ENCODE measurements at places on chromosomes 4 and X.

GRCh38 chr4:33737726-33738125 is 2506.6 kb downstream of the ARAP2 start:
- DNase-seq: no peak

DNA sequence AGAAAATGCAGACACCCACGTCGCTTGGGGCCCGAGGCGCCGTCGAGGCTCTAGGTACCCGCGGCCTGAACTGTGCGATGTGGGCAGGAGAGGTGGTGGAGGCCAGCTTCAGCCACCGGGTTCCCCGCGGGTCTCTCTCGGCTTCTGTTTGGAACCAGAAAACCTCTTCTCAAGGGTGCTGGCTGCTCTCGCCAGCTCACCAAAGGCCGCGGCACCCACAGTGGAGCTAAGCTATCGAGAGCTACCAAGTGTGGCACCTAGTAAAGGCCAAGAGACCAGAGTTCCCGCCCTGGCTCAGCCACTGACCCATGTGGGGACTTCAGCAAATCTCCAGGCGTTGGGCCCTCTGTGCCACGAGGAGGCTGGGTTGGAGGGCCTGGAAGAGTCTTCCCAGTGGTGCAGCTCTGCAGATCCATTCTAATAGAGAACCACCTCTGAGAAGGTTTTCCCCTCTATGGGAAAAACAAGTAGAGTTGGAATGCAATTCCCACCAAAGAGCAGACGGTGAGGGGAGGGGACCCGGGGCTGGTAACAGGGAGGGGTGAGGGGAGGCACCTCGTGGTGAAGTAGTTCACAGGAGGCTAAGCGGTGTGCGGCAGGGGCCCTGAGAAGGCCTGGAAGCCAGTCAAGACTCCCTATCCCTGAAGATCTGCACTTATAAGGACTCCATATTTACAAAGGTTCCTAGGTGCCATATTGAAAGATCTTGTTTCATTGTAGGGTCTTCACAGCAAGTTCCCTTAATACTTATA is 5.5 kb upstream of the HMGB3 start:
- DNase-seq: no peak

DNA sequence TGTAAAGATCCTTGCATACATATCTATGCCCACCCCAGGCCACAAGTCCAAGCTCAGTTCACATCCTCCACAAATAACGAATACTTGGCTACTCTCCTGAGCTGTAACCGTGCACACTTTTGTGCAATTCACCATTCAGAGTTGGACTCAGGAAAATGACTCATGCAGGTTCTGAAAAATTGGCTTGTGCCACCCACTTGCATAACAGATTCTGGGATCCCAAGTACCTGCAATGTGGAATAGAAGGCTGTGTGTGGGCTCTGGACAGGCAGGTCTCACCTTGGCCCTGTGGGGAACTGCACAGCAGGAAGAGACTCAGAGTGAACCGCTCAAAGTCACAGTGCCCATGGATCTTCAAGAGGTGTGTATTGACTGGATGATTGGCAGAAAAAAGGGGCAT is 502.7 kb downstream of the PACRGL start:
- no peak for DNase-seq

DNA sequence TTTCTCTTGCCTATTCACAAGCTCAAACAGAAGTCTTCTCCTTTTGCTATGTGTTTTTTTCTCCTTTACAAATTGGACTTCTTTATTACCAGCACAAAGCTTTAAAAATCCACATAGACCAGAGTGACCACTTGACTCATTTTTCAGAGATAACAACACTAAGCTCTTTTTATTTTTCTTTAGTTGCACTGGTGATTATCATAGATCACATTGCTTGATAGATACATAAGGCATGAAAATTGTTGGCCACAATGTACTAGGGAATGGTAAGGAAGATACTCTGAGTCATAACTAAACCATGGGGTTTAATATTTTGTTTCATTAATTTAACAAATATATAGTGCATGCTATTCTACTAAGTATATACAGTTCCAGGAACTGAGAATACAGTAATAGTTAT is 159.0 kb downstream of the GASK1B start:
- no peak for DNase-seq

DNA sequence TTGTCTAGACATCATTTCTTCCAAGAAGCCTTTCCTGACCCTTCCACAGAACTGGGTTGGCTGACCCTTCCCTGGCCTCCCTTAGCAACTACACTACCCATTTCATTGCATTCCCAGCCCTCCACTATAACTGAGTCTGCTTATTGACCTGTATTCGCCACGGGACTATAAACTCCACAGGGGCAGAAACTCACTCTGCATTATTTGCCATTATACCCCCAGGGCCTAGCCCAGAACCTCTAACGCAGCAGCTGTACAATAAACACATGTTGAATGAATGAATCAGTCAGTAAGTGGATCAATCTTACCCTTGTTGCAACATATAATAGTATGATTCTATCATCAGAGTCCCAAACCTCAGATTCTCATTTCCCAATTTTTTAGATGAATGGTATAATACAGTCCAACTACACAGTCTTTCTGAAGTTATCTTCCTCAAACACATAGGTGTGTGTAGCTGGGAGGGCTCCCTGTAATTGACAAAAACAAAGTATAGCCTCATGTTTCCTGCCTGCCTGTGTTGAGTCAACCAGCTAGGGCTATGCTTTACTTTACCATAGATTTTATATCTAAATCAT is 209.3 kb downstream of the CHIC2 start:
- no peak for DNase-seq

- DNase-seq: no peak
Measured at GRCh38 chrX:148713981-148714380, 213.6 kb downstream of the AFF2 start.

- DNase-seq: no peak
Measured at GRCh38 chr4:21013501-21013900, 313.2 kb downstream of the PACRGL start.

DNA sequence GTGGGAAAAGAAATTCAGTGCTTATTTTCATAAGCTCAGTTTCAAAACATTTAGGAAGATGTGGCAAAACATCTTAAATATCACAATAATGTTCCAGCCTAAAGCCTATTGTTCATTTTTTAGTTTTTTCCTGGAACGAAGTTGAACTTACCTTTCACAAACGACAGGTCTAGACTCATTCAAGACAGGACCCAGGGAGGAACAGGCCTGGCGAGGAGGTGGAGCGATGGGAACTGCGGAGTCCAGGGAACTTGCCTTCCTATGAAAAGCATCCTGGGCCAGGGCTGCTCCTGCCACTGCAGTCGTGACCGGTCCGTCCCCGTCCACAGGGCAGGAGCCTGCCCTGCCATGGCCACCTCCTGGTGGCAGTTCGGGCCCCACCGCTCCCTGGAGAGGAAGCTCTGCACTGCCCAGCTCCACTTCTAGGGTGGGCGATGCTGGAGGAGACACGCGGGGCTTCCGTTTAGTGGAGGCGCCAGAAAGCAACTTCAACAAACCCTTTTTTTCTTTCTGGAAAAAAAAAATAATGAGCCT is 96.7 kb upstream of the CBR4 start:
- DNase-seq: no peak

DNA sequence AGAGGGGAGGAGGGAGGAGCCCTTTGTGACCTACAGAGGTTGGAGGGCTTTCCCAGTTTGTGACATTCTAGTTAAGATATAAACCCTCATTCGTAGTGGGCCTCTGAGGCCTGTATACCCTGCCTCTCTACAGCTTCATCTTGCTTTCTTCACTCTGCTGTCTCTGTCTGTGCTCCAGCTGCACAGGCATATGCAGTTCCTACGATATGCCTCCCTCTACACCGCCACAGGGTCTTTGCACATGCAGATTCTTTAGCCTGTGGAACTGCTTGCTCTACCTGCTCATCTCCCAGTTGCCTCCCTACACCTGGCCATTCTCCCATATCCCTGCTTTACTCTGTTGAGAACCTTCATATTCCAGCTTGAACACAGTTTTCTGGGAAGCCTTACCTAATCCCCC is 38.1 kb downstream of the SLIT2 start:
- DNase-seq: no peak

- no peak for DNase-seq
Measured at GRCh38 chr4:72507860-72508419, 61.1 kb downstream of the ADAMTS3 start.

- DNase-seq: no peak
Measured at GRCh38 chr4:124325690-124326089, 386.8 kb downstream of the ANKRD50 start.

DNA sequence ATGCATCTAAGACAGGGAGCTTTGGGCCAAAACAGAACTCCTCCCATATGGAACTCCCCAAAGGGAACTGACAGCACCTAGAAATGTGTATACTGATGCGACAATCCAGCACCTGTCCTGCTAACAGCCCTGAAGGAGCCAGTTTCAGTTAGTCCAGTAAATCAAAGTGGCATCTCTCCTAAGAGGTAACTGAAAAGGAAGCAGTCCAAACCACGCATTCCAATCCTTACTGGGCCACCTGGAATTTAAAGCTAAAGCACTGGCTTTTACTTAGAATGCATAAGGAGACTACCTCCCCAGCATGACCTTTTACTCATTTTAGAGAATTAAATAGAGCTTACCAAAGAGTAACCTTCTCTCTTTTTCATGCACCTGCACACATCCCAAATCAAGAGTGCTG is 586.8 kb upstream of the PITX2 start:
- DNase-seq: no peak

GRCh38 chr4:15926486-15926885 is 12.1 kb downstream of the FGFBP1 start:
- DNase-seq: no peak

GRCh38 chrX:151174581-151175282 is 1.7 kb upstream of the GPR50 start:
- no peak for DNase-seq

DNA sequence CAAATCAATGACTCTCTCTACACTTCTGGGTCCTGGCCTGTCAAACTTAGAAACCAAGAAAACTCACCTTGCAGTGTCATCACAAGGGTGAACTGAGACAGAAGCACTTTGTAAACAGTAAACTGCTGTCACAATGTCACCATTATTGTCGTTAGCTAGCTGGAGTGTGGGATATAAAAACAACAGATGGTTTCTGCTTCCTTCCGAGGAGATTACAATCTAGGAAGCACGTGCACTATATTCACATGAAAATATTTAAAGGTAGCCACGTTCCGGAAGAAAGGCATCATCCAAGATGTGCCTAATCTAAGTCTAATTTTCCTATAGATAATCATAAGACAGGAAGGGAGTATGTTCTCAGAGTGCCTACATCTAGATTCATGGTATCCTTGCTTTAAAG is 64.7 kb upstream of the ACSL1 start:
- no peak for DNase-seq

GRCh38 chr4:31054295-31054694 is 334.1 kb downstream of the PCDH7 start:
- DNase-seq: no peak

- DNase-seq: no peak
Measured at GRCh38 chr4:119735165-119735651, 106.6 kb upstream of the PDE5A start.

- DNase-seq: no peak
Measured at GRCh38 chr4:92969650-92970379, 666.0 kb downstream of the GRID2 start.

DNA sequence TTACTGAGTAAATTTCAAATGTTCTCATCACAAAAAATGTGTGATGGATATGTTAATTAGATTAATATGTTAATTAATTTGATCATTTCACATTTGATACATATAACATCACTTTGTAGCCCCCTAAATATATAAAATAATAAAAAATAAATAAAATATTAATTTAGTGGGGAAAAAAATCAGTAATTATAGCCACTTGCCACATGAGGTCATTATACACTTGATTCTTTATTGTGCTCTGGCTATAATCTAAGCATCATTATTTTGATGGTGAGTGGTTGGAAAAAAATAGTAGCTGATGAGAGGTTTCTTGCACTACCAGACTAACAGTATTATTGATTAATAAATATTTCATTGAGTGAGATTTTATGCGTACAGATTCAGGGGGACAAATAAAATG is 57.4 kb downstream of the DCK start:
- DNase-seq: no peak

- no peak for DNase-seq
Measured at GRCh38 chr4:126046081-126046614, 731.4 kb downstream of the FAT4 start.

DNA sequence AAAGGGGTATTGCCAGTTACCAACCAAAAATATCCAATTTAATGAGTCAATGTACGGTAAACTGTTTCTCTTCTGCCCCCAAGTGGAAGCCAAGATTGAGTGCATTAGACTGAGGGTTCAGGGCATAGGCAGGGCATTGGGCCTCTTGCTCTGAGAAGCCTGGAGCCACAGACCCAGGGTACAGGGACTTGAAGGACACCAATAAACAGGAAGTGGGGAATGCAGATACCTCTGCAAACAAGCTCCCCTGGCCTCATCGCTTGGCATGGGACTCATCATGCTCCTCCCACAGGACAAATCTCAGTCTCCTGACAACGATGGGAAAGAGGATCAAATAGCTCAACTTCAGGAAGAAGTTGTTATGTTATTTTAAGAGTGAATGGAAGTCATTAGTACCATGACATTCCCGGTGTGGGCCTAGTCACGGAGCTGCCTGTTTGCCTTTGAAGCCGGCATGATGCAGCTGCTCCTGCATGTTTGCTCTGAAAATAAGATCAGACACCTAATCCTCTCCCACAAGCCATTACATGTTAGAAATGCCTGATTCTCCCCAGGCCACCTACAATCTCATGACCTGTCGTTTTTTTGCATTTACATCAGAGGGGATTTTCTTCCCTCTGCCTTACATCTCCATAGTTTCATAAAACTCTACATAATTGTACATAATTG is 224.2 kb downstream of the RCHY1 start:
- DNase-seq: no peak

GRCh38 chr4:6241062-6241845 is 28.4 kb upstream of the WFS1 start:
- no peak for DNase-seq

DNA sequence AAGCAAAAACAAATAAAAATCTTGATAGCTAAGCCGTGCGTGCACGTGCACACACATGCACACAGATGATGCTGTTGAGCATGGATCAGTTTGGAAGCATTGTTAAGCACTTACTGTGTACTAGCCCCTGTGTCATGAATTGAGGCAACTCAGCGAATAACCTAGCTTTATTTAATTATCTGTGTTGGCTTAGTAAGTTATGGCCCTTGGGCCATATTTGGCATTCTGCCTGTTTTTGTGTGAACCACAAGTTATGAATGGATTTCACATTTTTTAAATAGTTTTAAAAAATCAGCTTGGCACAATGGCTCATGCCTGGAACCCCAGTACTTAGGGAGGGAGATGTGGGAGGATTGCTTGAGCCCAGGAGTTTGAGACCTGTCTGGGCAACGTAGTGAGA is 113.6 kb upstream of the CBLL2 start:
- no peak for DNase-seq

- no peak for DNase-seq
Measured at GRCh38 chr4:925171-925570, 6.9 kb downstream of the GAK start.

DNA sequence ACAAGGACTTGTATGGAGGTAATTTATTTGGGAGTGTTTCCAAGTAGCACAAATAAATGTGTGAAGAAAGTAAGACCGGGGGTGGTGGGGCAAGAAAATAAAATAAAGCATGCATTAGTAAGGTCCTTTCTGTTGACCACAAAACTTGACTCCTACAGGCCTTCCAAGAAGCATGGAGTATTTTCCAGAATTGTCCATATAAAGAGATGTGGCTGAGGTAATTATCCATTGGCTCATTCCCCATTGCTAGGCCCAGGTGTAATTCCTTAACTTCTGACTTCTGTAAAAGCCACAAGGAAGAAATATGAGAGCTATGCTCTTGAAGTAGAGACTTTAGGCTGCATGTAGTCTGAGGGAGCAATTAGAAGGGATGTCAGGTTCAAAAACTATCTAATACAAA is 430.5 kb upstream of the PABPC4L start:
- DNase-seq: no peak
